ENCODE measurements at places on chromosomes 6 and 20.

GRCh38 chr20:49385465-49385864 lies 97.0 kb downstream of the KCNB1 start:
- peak; percentile 24 for DNase-seq

DNA sequence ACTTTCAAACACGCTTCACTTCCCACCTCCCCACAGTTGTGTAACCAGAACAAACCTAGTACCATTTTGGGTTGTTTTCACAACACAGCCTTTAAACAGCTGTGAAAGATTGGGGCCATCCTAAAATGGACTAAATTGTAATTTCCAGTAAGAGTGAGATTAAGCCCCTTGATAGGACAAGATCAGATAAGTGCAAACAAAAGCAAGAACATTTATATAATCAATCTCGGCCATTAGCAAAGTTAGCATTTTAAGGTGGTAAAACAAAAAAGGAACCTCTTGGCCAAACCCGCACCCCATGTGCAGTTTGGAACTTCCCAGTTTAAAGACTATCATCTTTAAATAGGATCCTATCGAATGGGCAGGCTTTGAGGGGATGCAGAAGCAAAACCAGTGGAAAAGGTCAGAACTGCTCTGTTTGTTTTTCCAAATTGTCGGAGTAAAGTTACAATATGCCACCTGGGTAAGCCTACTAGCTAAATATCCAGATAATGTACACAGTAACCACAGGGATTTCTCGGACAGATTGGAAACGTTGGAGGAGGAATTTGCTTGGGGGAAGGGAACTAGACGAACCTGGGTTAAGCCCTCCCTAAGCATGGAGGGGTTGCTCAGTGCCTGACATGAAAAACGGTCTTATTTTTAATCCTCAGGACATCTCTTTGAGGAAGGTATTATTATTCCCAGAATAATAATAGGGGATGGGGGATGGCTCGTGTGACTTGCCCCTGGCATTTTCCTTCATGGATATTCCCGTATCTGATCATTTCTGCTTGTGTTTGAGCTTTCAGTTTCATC lies 159.8 kb upstream of the SALL4 start:
- no peak for DNase-seq

- DNase-seq = no peak
Observed at GRCh38 chr20:10788055-10788454, 114.3 kb upstream of the JAG1 start.

DNA sequence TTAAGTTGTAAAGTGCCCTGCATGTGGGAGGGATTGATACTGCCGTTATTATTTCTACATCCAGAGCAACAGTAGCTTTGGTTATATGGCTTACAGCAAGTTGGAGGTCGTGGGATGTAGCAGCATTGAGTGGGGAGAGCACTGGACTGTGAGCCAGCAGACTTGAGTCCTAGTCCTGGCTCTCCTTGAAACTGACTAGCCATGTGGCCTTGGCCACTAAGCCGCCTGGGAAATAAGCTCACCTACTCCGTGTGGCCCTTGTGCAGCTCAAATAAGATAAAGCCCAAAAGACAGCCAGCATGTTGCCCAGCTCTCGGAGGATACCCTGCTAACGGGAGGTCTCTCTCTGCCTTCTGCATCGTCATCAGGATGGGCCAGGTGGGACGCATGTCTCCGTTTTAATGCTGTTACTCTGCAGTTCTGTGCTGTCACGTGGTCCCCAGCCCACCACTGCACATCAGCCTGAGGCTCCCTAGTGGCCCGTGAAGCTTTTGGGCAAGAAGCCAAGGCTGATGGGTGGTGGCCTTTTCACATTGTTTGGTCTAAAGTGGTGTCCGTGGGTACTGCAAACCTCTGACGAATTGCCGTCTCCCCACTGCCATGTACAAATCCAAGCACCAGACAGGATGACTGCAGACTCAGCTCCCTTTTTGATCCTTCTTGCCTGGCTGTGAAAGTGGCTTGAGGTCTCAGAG lies 7.9 kb downstream of the EPB41L1 start:
- DNase-seq = peak; percentile 65

- no peak for DNase-seq
Observed at GRCh38 chr6:81242624-81243023, 509.9 kb downstream of the TENT5A start.

- no peak for DNase-seq
Observed at GRCh38 chr6:33742092-33742491, 4.6 kb downstream of the IP6K3 start.

DNA sequence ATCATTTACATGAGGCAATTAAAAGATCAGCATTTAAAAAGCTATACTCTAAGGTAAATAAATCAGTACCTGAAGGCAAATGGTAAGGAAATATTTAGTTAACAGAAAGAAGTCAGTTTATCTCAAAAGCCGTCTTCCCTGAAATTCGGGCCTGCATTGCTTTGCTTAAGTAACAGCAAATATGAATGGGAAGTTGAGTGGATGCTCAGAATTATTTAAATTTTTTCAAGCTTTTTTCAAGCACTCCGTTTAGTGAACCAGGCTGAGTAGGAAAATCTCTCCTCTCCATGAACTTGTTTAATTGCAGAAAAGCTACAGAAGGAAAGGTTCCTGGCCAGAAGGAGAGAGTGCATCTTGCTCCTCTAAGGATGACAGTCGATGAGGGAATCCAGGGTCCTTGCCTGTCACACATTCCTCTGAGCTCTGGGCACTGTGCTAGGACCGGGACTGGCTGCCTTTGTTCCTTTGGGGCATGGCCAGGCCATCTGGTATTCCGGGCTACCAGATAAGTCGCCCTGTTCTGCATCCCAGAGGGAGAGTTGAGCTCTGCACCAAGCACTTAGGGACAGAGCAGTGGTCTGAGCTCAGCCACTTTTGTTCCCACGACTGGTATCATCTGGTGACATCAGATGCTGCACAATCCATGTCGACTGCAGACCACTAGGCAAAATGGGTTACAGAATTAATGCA lies 77.6 kb downstream of the RIN2 start:
- DNase-seq = no peak

DNA sequence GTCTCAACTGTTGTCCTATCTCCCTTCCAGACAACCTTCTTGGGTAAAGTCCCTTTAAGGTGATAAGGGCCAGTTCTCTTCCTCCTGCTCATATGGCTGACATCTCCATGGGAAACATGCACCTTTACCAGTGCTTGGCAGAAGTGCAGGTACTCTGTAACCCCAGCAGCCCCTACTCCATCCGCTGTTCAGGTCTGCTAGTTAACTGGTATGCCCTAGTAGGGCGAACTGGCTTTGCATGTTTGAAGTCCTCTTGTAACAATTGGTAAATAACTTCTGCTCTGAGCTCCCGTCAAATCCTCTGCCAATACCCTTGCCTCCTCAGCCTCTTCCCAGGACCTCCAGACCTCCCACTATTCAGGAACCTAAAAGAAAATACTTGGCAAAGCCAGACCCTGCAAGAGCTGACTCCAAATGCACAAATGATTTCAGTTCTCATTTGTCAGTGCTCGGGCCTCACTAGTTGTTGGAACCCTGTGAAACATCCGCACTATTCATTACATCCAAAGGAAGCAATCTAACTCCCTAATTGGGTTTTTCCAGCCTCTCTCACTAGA lies 703.7 kb downstream of the MAFB start:
- DNase-seq = peak; percentile 34

GRCh38 chr20:50658804-50659380 lies 32.5 kb downstream of the RIPOR3 start:
- DNase-seq = no peak

GRCh38 chr6:147970970-147971369 lies 371.7 kb upstream of the SASH1 start:
- no peak for DNase-seq

- no peak for DNase-seq
Observed at GRCh38 chr6:110897433-110897832, 22.8 kb downstream of the AMD1 start.

- DNase-seq = no peak
Observed at GRCh38 chr6:36263390-36264000, 6.4 kb upstream of the PNPLA1 start.

GRCh38 chr6:92125681-92126080 lies 1293.7 kb downstream of the EPHA7 start:
- DNase-seq = peak; percentile 21

- no peak for DNase-seq
Observed at GRCh38 chr20:46599227-46599987, 49.0 kb upstream of the OCSTAMP start.

GRCh38 chr6:168499045-168499650 lies 58.2 kb downstream of the SMOC2 start:
- no peak for DNase-seq

- DNase-seq = no peak
Observed at GRCh38 chr6:150044621-150045145, 19.4 kb upstream of the RAET1L start.

DNA sequence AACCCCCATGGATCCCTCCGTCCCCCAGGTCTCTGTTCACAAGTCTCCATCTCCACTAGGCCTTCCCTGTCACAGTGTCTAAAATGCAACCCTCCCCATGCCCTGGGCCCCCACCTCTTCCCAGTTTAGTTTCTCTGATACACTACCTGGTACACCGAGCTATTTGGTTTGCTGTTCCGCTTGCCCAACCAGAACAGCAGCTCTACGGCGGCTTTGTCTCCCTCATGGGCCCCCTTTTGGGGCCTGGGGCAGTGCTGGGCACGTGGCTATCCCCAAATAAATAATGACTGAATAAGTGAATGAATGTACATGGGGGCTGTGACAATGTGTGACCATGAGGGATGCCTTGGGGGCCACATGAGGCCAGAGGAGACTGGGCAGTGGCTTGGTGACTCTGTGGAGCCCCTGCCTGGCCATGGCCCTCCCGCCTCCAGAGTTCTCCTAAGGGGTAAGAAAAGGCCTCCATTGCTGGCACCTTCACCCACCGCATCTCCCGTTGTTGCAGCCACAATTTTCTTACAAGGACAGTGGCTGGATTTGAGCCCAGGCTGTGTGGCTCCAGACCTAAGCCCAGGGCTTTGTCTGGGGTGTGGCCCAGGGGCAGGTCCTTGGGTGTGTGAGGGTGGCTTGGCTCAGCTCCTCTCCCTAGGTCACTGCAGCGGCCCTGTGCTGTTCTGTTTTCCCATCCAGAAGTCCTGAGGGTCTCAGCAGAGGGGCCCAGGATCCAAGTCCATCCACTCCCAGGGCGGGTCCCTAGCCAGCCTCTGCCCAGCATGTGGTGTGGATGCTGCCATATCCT lies 408.5 kb upstream of the SULF2 start:
- peak; percentile 14 for DNase-seq

DNA sequence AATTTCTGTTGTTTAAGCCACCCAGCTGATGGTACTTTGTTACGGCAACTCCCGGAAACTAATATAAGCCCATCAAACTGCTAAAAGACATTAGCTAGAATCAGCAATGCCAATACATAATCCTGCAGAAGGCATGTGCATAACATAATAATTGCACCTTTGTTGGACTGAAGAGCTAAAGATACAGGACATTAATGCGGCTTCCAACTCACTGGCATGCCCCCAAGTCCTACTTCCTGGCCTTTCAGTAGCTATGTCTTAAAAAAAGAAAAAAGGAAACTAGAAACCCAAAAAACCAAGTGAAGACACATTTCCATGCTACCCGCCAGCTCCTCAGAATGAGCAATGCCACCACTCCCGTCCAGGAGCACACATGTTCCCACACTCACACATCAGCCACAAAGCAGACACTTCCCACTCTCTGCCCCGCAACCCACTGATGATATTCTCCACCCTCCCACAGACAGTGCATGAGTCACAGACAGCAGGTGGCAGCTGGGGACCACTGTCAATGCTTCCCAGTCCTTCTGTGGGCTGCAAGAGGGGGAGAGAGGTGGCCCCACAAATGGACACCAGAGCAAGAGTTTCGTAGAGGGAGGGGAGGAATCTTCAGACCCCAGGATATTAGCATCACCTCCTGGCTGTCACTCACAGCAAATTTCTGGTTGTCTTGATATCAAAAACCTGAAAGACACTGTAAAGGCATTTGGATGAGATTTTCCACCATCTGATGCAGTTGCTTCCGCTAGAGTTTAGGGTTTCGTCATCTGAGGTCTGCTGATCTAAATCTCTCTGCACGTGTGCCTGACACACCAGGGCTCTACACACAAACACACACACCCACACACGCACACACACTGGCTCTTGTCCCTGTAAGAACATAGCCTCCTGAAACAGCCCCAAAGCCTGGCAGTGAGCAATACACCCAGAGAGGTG lies 32.8 kb downstream of the GFOD1 start:
- peak; percentile 30 for DNase-seq

DNA sequence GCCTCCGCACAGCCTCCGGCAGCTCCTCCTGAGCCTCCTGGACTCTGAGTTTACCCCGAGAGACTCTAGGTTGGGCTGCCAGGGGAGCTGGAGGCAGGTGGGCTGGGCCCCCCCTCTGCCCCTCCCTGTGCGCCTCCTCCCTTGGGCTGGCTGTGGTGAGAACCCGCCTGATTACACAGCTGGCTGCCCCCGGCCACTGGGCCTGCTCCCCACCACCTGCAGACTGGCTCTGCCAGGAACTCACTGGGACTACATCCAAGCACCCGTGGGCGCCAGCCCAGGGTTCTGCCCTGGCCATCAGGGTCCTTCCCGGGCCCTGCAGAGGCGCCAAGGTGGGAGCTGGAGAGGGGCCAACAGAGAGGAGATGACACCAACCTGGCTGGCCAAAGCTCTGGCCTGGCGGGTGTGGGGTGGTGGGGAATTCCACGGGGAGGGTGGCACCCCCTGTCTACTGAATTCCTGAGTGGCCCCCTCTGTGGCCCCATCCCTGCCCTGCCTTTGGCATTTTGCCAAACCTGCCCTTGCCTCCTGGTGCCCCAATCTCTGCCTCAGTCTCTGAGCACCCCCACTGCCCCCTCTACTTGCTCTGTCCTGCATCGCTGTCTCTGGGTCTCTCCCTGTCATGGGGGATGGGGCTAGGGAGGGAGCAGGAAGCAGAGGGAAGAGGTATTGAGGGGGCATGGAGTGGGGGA lies 21.9 kb upstream of the CDH22 start:
- peak; percentile 21 for DNase-seq

DNA sequence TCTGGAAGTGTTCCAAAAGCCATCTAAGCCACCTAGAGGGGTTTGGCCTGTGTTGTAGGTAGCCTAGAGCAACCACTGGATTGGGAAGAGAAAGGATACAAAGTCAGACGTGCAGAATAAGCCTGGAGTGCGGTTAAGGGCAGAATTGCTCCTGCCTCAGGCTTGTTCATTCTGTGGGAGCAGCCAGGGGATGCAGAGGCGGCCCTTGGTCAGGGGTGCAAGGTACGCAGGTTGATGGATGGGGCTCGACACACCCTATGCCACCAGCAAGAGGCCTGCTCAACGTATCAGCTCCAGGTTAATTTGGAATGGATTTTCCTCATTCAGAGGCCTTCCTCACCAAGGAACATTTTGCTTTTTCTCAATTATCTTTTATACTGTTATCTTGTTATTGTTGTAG lies 129.8 kb downstream of the SLC23A2 start:
- DNase-seq = no peak

GRCh38 chr6:81996414-81996813 lies 243.9 kb upstream of the TENT5A start:
- peak; percentile 74 for DNase-seq

- DNase-seq = peak; percentile 63
Observed at GRCh38 chr6:16524380-16524707, 236.9 kb downstream of the ATXN1 start.

GRCh38 chr6:128310451-128310850 lies 209.9 kb downstream of the PTPRK start:
- no peak for DNase-seq

DNA sequence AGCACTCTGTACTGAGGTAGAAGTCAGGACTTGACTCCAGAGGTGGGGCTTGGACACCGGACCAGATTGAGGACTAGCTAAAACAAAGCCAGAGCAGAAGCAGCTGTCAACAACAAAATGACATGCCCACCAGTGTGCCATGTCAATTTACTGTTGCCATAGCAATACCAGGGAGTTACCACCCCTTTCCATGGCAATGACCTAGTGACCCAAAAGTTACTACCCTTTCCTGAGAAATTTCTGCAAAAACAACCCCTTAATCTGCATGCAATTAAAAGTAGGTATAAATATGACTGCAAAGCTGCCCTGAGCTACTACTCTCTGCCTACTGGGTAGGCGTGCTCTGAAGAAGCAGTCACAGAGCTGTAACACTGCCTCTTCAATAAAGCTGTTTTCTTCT lies 21.0 kb downstream of the MAP3K5 start:
- no peak for DNase-seq

Data from kidney tubule cell (primary cell).